ENCODE measurements at places on chromosomes 16 and 17. TPM values are rescaled to one million over a fixed set of nuclear protein-coding genes. Genes with fewer than 3 reads are reported as not detected.
A peak's percentile ranks its signal among the peaks of the same experiment; 100 is the strongest.

DNA sequence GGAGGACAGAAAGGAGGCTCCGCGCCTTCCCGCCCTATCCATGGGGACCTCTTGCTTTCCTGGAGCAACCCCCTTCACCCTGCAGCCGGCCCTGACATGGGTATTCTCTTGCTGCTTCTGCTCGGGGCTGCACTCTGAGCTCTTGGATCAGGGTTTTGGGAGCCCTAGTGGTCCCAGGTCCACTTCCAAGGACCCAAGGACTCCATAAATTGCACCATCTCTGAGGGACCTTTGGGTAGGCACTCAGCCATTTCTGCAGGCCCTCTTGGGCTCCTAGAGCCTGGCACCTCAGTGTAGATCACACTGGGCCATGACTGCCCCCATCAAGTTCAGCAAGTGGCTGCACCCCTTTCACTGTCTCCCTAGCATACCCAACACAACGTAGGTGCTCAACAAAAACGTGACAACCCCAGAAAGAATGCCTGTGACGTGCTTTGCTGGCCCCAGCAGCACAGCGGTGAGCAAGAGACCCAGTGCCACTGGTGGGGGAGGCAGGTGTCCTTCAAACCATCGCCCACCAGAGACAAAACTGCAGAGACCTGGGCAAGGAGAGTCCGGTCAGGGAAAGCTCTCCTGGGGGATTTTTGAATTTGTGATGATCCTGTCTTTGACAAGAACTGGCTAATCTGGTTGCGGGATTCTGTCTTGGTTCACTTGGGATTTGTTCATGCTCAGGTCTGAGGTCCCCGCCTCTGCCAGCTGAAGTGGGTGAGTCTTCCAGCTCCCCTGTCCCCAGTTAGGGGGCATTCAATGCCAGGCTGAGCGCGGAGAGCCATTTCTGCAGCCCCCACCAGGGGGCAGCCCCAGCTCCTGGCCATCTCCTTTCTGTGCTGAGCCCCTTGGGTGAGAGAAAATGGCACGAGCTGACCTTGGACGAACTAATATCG, 2.5 kb upstream of the RAB11FIP4 start:
- DNase-seq = peak; percentile 33

DNA sequence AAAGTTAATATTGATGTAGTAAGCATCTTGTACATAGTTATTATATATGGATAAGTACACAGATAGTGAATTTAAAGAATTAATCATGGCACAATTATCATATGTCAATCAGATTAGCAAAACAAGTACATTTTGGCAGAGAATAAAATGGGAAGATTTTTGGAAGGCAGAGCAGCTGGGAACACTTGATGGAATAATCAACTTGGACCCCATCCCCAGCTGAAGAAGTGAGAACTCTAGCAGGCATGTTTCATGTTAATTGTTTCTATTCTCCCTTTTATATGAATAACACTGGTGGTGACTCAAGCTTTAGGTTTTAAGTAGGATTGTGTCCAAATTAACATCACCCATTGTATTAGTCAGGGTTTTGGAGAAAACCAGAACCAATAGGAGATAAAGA, 198.7 kb downstream of the KCNJ2 start:
- DNase-seq = no peak

GRCh38 chr16:85206472-85207356, 94.4 kb upstream of the CIBAR2 start:
- DNase-seq = peak; percentile 61

DNA sequence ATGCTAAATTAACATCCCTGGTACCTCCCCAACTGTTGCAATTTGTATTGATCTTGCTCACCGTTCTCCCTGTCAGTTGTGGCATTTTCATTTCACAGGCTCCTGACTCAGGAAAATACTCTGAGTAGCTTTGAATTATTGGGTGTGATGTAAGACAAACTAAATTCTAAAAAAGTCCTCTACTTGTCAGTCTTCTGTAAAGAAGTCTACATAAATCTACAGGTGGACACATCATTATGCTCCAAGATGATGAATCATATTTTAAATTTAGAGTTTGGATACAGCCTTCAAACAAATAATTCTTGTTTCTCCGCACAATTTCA, 47.2 kb downstream of the MARCHF10 start:
- no peak for DNase-seq

GRCh38 chr16:53829186-53829747, 125.3 kb downstream of the FTO start:
- no peak for DNase-seq

The WNT9B gene
- polyA plus RNA-seq = 0.63 TPM

- DNase-seq = peak; percentile 89
Observed at GRCh38 chr16:68792465-68793324, 50.6 kb upstream of the TANGO6 start.

The SCNN1G gene
- polyA plus RNA-seq = 0.37 TPM

GRCh38 chr17:81655378-81656117, 794 bp downstream of the PDE6G start:
- no peak for DNase-seq

- DNase-seq = peak; percentile 71
Observed at GRCh38 chr16:85613604-85614337, 649 bp downstream of the GSE1 start.

DNA sequence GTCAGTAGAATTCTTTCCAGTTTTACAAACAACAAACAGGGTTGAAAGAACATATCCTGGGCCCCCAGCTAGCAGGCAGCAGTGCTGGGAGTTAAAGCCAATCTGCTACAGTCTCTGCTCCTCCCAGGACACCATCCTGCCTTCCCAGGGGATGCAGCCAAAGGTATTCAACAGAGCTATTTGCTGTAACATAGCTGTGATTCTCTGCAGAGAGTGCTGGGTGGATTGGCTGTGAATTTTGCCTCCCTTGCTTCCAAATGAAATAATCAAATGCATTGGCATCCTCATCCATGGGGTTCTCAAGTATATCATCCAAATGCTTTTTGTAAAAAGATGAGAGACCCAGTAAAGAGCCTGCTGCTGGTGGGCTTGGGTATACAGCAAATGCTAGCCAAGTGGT, 124.3 kb downstream of the NPIPB5 start:
- no peak for DNase-seq

The SLFN14 gene
- not detected for polyA plus RNA-seq

DNA sequence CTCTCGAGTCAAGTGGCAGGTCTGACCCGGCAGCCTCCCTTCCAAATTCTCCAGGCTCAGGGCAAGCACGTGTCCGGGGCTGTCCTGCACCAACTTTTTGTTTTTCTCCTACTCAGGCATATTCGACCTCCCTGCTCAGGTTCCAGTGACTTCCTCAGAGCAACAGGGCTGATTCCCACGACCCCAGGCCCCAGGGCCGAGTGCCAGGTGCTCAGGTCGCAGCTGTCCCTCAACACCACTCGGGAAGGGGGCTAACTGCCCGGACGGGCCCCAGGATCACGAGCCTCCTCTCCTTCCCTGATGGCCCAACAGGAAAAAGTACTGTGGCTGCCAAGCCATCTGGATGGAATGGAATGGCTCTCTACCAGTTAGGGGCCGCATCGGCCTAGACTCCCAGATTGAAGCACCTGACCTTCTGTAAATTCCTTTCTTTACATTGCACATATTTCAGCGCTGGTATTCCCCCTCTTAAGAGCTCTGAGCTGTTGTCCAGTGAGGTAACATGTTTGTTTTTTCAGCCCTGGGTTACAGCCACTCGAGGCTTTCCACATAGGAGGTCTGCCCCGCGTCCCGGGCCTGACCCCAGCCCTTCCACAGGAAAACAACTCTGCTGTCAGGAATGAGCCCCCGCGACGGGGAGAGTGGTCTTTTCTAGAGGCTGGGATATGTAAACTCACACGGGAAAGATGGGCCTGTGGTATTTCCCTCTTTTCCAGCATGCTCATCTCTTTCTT, 25.0 kb downstream of the NXN start:
- DNase-seq = no peak

GRCh38 chr17:64213995-64214811, 48.9 kb downstream of the TEX2 start:
- no peak for DNase-seq

The COX6A2 gene
- 0.60 TPM for polyA plus RNA-seq

DNA sequence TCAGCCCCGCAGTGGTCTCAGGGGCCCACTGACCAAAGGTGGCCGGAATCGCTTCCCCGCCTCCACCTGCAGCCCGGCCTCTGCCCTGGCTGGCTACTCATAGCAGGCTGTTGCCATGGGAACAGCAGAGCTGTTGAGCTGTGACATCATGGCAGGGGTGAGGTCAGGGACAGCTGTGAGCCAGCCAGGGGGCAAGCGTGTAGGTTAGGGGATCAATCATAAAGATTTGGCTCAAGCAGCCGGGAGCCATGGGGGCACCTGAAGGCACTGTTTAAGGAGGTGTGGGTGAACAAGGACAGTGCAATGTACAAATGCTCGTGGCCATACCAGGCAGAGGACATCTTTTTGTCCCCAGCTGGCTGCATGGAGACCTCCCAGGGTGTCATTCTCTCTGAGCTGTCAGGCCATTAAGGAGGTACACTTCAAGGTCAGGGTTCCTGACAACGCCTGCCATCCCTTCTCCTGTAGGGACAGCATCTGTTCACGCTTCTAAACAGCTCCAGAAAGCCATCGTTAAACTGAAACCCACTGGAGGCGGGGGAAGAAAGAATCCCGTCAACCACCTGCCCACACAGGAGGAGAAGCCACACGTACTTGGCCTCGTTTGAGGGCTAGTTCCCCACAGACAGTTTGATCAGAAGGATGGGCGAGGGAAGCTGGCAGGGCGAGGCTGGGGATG, at the start of gene CEP295NL:
Gene CEP295NL (minus strand): TSS at position 101 of the 679 bp plus-strand sequence. CDS start 1,373 bp downstream, outside the sequence.
- no peak for DNase-seq

DNA sequence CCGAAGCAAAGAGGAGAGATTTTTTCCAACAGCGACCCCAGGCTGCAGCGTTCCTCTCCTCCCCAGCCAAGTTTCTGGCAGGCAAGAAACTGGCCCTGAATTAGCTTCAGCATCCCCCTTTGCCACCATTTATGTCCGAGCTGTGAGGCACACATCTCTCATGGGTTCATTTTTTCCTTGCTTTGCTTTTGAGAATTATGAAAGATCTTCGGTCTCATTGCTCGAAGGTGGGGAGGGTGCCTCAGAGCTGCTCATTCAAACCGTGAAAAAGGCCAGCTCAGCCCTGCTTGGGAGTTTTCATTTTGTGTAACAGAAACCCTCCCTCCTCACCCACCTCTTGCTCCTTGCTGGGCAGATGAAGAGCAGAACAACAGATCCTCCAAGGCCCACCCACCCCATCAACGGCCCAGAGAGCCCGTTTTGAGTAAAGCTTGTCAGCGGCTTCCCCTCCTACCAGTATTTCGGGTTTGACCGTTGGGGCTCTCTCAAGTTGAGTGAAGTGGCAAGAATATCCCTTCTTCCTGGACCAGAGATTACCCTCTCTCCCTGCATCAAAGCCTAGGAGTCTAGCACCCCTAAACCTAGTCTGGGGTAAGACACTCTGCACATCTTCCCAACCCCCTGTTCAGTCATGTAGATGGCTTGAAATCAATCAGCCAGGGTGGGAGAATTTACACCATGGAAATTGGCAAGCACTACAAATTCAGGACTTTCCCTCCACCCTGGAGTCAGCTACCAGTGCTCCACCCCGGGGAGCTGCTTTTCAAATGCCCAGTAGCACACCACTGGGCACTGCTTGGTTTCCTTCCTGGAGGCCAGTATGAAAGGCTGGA, 1.8 kb downstream of the CCR7 start:
- DNase-seq = no peak

The SLC22A31 gene
- polyA plus RNA-seq = 4.7 TPM

- DNase-seq = no peak
Observed at GRCh38 chr16:68233835-68234187, 2.1 kb downstream of the ESRP2 start.

DNA sequence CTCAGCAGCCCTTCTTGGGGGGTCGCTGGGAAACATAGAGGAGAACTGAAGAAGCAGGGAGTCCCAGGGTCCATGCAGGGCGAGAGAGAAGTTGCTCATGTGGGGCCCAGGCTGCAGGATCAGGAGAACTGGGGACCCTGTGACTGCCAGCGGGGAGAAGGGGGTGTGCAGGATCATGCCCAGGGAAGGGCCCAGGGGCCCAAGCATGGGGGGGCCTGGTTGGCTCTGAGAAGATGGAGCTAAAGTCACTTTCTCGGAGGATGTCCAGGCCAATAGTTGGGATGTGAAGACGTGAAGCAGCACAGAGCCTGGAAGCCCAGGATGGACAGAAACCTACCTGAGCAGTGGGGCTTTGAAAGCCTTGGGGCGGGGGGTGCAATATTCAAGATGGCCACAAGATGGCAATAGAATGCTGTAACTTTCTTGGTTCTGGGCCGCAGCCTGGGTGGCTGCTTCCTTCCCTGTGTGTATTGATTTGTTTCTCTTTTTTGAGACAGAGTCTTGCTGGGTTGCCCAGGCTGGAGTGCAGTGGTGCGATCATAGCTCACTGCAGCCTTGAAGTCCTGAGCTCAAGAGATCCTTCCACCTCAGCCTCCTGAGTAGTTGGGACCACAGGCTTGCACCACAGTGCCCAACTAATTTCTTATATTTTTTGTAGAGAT, 3.4 kb downstream of the STH start:
- DNase-seq = peak; percentile 78

DNA sequence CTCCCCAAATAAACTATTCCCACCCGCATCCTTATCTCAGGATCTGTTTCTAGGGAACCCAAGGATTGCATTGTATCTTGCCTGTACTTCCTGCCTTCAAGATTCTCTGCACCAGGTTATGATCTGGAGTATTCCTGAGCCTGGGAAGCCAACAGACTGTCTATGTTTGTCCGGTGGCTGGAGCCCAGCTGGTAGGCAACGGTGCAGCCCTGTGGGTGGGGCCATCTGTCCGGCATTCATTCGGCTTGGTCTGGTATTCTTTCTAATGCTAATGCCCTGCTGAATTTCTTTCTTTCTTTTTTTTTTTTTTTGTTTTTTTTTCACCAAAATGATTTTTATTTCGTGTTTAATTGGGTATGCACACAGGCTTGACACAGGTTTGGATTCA, 20.7 kb upstream of the TVP23A start:
- DNase-seq = no peak

GRCh38 chr16:78605548-78606101, 506.2 kb downstream of the WWOX start:
- no peak for DNase-seq

The NATD1 gene
- polyA plus RNA-seq = 7.5 TPM

- no peak for DNase-seq
Observed at GRCh38 chr16:11188801-11189740, 66.9 kb downstream of the SOCS1 start.

GRCh38 chr16:88706229-88706964, at the start of the genes CTU2 and RNF166:
Gene CTU2, plus strand, starts transcription at chr16:88706503. Its CDS starts 28 bp downstream, at chr16:88706531.
Gene RNF166, minus strand, starts transcription at chr16:88706408. Its CDS starts 83 bp downstream, at chr16:88706325.
- DNase-seq = peak; percentile 78

Measured in small intestine (tissue), 16 donors.